ENCODE measurements at places on chromosomes 5 and 9.

DNA sequence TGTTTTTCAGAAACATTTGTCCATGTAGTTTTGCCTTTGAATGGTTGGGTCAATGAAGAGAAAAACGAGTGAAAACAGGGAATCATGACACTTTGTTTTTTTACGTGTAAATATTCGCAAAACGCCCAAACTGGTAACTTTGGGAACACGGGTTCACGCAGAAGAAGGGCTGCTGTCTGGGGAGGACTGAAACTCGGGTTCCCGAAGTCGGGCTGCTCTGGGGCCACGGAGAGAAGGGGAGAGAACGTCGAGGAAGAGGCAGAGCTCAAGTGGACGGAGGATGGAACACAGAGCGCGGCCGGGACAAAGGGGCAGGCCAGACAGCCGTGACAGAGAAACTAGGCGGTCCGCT lies 478 bp upstream of the SETD9 start:
- no peak for DNase-seq

GRCh38 chr5:80782626-80783025 lies 127.8 kb upstream of the DHFR start:
- DNase-seq: no peak

DNA sequence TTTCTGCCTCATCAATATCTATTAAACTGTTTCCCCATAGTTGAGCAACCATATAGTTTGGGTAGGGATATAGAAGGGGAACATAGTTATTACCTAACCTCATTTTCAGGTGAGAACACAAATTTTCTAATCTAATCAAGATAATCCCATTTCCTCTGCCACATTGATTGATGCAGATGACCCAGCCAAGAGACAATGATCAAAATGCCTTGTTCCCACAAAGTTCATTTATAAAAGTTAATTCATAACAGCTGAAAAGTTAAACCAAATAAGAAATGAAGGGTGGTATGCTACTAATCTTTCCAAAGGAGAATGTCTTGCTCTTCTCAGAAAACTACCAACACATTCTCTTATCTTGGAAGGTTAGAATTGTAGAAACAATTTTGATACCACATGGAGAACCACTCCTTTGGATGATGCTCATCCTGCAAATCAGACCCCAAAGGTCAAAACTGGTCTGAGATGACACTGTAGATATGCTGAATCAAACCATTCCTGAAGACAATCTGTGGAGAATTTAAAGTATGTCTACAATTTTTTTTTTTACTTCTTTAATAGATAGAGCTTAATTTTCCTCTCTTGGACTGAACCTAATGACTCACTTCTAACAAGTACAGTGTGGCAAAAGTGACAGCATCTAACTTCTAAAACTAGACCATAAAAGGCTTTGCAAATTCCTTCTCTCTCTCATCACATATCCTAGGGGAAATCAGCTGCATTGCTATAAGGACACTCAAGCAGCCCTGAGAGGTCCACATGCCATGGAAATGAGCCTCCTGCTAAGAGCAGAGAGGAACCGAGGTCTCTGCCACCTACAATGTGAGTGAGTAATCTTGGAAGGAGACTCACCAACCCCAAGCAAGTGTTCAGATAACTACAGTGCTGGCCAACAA lies 586.7 kb upstream of the TUSC1 start:
- DNase-seq: no peak

GRCh38 chr5:1498623-1499416 lies 24.9 kb downstream of the LPCAT1 start:
- DNase-seq: no peak

GRCh38 chr9:87212605-87213021 lies 265.3 kb upstream of the GAS1 start:
- no peak for DNase-seq

- no peak for DNase-seq
Observed at GRCh38 chr5:146513462-146513861, 2.5 kb downstream of the GPR151 start.

- DNase-seq: no peak
Observed at GRCh38 chr5:138274189-138274853, at the start of gene GFRA3. TSS of gene GFRA3 (minus strand) at chr5:138274621. CDS start at chr5:138274424, 197 bp downstream.

DNA sequence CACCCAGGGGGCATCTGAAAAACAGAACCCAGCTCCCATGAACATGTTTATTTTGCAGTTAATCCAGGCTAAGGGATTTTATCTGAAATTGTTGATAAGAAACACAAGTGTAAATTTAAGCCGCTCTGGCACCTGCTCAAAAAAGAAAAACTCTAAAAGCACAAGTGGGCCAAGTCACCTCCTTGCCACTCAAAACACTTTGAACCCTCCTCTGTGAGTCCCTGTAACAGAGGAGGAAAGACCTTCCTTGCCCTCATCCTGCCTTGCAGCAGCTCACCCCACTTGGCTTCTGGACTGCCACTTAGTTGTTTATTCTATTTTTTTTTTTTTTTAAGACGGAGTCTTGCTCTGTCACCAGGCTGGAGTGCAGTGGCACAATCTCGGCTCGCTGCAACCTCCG lies 39.5 kb downstream of the FAM78A start:
- no peak for DNase-seq

GRCh38 chr5:1537603-1538154 lies 13.9 kb upstream of the LPCAT1 start:
- DNase-seq: no peak

DNA sequence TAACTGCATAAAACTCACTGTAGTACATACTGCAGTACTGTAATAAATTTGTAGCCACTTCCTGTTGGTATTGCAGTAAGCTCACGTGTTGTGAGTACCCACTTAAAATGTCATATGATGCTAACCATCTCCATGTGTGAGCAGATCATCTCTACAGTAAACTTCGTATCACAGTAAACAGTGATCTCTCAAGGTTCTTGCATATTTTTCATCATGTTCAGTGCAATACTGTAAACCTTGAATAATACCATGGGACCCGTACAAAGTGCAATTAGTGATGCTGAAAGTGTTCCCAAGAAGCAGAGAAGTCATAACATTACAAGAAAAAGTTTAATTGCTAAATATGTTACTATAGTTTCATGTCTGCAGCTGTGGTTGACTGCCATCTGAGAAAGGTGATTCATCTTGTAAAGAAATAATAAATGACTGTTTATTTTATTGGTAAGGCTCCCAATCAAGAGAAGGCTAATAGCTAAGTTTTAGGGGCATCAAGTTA lies 253.8 kb upstream of the POU5F2 start:
- DNase-seq: no peak

- no peak for DNase-seq
Observed at GRCh38 chr5:98391921-98392625, 381.4 kb upstream of the RGMB start.

GRCh38 chr5:173735184-173735583 lies 118.7 kb upstream of the BOD1 start:
- no peak for DNase-seq

DNA sequence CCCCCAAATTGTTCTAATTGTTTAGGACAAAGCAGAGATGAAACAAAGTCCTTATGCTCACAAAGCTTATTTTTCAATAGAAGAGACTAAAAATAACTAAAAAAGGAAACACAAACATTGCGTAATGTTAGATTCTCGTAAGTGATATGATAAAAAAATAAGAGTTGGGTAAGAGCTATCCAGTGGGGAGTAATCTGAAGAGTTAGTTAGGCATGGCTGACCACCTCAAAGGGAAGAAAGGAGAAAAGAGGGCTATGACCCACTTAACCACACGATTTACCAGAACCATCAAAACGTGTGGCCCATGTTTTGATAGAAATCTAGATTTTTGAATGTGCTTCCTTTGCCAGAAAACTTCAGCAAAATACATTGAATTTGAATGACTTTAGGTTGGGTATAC lies 1296.8 kb upstream of the NUDT12 start:
- no peak for DNase-seq

DNA sequence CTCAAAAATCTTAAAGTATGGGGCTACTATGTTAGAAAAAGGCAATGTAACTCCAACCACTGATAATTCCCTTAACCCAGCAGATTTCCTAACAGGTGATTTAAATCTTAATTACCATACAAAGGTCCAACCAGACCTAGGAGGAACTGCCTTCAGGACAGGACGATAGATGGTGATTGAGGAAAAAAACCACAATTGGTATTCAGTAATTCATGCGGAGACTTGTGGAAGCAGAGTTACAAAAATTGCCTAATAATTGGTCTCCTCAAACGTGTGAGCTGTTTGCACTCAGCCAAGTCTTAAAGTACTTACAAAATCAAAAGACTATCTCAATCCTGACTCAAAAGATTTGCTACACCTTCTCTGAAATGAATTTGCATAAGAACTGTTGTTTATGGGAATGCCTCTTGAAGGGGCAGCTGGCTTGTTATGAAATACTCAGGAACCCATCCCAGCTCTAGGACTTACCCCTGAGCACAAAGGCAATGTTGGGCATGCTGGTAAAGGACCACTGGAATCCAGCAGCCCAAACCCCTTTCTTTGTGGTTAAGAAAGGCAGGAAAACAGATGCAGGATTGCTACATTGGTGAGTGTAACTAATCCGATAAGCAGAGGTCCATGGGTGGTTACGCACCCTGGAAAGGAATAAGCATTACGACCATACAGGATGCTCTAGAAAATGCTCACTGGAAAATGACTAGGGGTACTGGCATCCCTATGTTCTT lies 26.7 kb upstream of the EPB41L4A start:
- no peak for DNase-seq

GRCh38 chr9:129327552-129328328 lies 149.7 kb upstream of the IER5L start:
- DNase-seq: no peak

DNA sequence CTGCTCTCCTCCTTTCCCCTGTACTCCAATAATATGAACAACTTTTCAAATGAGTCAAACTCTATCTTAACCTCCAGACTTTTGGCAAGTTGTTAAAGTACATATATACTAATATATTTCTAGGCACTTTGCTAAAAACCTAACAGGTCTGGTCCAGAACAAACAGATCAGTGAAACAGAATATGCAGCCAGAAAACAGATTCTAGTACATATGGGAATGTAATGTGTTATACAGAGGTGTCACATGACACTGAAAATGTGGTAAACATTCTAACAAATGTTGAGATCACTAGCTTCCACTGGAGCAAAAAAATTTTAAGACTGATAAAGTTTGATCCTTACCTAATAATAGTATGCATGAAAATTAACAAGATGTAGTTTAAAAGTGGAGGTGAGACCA lies 136.9 kb downstream of the OR2K2 start:
- DNase-seq: no peak

- no peak for DNase-seq
Observed at GRCh38 chr9:109468927-109469326, 29.2 kb downstream of the PTPN3 start.

DNA sequence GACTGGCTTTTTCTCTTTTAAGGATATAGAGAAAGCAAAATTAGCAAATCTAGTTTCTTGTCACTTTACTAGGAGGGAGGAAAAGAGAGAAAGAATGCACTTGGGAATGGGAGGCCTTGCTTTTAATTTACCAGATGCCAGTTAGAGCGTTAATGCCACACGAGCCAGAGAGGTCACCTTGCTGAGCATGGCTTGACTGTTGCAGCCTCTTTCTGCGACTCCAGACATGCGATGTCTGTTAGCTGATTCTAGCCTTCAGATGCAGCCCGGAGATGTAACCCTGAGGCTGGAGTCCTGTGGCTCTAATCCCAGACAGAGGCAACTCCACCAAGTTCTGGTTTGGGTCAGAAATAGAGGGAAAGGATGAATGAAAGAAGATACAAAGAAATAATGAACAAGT lies 152.5 kb downstream of the TRIO start:
- DNase-seq: no peak

- DNase-seq: no peak
Observed at GRCh38 chr9:14349146-14349446, 35.2 kb upstream of the NFIB start.

- no peak for DNase-seq
Observed at GRCh38 chr9:136178061-136178772, 26.7 kb downstream of the LHX3 start.

GRCh38 chr5:139473565-139473964 lies 2.8 kb downstream of the SMIM33 start:
- no peak for DNase-seq

GRCh38 chr9:99213197-99213596 lies 8.5 kb downstream of the ALG2 start:
- DNase-seq: no peak

GRCh38 chr9:110095161-110095595 lies 112.8 kb downstream of the C9orf152 start:
- DNase-seq: no peak

GRCh38 chr5:118723021-118723338 lies 265.4 kb downstream of the DTWD2 start:
- DNase-seq: no peak

- DNase-seq: no peak
Observed at GRCh38 chr9:133273819-133274218, 1.2 kb downstream of the ABO start.

GRCh38 chr9:72871685-72872084 lies 81.2 kb downstream of the ALDH1A1 start:
- DNase-seq: no peak

- no peak for DNase-seq
Observed at GRCh38 chr9:81530846-81531245, 158.5 kb downstream of the TLE1 start.

DNA sequence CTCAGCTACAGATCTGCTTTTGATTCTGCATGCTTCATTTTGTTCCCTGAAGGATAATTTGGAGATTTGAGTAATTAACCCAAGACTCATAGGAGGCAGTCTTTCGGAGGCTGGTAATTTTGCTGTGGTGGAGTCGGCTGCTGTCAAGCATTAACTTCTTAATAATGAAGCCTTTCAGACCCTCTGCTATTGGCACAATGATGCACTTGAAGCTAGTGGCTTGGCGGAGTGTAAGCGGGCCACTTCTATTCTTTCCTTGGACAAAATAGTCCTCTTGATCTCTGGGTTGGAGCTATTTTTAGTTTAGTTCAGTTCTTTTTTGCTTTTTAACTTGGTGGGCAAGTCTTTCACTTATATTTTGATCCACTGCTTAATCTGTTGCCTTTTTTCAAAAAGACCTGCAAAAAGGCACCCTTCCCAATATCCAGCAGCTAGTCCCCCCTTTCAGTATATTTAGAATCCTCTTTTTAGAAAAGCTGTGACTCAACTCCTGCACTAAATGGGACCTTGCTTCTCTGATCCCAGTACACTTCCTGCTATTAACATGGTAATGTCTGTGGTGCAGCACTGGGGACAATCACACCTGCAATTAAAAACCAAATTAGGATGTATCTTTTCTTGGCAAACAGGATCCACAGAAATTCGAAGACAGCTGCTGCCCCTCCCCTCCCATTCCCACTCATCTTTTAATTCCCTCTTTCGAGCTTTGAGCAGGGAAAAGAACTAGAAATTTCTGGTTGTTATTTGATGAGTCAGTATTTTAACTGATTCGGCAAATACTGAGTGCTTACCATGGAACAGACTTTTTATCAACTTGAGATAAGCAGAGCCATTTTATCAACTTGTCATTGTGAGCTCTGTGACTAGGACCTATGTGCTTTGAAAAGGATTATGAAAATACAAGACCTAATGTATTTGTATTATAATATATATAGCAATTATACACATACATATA lies 169.4 kb upstream of the ANKRD55 start:
- no peak for DNase-seq

GRCh38 chr9:126720036-126720435 lies 84.8 kb upstream of the ZBTB43 start:
- no peak for DNase-seq

DNA sequence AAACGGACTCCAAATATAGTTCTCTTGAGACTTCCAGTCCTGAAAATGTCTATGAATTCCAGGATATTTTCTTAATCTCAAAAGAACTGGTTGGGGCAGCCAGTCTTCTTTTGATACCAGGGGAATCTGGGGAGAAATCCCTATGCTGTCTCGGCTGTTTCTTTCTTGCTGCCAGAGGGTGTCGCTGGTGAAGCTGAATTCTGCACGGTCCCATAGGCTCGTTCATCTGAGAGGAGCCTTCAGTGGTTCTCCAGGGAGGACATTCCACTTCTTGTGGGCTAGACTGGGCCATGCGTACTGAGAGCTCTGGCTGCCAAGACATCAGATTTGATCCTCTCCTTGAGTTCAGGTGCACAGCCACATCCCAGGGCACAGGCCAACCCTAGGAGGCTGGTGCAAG lies 155.0 kb upstream of the CLINT1 start:
- DNase-seq: no peak
